ENCODE measurements at places on chromosomes 1 and 21.
A peak's percentile ranks its signal among the peaks of the same experiment; 100 is the strongest.

GRCh38 chr1:9589144-9589718 lies 520 bp downstream of the TMEM201 start:
- DNase-seq = peak; percentile 35

GRCh38 chr21:32844653-32845436 lies 73.3 kb upstream of the PAXBP1 start:
- no peak for DNase-seq

DNA sequence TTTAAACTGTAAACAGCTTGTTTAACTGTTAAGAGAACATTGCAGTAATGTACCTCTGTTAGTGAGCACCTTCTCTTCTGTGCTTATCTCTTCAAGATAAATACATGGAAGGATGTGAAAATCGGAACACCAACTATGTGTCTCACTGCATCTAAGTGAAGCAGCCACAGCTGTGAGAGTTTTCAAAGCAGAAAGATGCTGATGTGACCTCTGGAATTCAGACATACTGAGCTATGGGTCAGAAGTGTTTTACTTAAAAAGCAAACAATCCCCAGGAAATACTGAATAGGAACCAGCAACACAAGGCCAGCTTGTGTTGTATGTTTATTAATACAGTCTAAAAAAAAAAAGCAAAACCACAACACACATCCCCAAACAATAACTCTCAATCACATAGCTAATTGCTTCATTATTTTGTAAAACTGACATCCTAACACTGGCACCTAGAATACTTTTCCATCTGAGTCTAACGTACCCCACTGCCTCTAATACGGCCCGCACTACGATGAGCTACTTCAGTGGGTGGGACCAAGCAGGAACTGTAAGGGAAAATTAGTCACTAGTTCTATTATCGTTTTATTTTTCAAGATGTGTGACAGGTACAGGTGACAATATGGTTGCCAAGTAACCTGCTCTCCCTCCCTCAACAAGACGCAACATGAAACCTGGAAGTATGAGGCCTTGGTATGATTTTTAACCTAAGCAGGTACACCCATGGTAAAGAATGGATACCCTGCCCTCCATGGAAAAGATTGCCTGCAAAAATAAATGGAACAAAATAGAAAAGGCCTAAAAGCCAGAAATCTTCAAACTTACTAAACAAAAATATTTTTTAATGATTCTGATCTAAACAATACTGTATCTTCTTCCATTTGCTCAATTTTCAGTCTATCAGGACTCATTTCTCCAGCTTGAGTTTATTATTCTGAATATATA lies 13.9 kb downstream of the ERRFI1 start:
- no peak for DNase-seq

DNA sequence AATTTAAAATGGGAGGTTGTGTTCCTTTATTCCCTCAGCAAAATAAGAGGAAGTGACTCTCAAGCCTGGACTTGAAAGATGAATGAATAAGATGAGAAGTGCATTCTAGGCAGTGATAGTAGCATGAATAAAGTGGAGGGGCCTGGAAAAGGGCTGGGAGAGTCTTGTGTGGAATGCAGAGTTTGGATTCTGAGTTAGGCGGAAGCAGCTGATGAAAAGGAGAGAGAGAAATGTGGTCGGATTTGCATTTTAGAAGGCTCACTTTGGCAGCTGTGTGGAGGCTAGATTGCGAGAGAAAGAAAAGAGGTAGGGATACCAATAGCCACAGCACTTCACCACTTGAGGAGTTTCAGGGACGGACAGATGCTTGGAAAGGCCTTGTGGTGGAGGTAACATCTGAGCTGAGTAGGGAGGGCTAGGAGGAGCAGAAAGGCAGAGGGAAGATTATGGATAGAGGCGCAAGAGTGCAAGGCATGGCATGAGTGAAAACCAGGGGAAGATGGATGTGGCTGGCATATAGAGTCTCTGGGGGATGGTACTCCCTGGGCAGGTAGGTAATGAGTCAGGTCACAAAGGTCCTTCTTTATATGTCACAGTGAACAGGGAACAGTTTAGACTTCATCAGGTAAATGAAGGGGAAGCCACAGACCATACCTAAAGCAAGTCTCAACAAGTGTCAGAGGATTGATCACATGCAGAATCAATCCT lies 59.6 kb downstream of the ST3GAL3 start:
- DNase-seq = peak; percentile 68

- DNase-seq = no peak
These were observed 785.7 kb downstream of the ADGRL2 start for GRCh38 chr1:82586473-82586872.

- DNase-seq = no peak
These were observed 171.8 kb upstream of the C1orf87 start for GRCh38 chr1:60245324-60245723.

GRCh38 chr1:3297756-3298155 lies 156.7 kb upstream of the ARHGEF16 start:
- no peak for DNase-seq

DNA sequence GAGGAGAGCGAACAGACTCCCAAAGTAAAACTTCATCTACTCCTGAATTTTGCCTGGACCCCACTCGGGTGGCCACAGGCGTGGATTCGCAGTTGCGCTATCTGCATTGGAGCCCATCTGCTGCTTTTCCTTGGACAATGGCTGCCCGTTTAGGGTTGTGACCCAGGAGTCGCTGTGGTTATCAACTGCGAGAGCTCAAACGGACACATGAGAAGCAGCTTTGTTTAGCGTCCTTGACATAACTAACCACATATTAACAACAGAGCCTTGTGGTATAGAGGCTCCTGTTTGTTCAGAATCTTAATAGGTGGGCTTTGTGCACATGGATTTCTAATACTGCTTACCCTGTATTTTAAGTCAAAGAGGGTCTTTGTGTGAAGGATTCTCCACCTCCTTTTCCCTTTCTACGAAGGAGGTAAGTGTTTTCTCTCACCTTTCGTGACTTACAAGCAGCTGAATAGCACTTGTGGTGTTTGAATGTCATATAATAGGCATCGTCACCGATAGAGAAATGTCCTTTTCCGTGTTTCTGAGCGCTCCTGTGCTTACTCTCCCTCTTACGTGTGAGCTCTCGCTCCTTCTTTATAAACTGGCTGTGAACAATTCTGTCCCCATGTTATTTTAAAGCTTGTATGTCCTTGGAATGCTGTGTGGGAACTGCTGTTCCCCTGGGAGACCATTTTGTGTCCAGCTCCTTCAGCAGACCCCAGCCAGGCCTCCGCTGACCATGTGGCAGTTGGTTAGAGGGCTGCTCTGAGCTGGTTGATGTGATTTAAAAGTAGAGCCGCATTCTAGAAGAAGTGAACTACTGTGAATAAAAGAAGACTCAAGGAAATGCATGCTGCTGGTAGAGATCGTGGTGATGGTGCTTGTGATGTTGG lies 441.4 kb downstream of the RPS6KC1 start:
- DNase-seq = no peak

DNA sequence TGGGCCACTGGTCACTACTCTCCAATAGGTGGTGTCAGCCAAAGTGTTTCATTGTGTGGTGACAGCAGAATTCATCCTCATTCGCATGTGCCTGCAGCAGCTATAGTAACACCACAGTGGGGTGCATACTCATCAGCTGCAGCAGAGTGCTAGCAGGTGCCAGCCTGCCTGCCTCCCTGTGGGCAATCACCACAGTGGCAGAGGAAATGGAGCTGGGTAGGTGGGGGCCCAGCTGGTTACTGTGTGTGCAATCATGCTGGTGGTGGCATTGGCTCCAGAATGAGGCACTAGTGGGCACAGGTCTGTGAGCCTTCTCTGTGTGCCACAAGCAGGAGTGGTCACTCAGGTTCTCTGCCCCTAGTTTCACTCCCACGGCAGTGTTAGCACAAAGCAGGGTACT lies 579.2 kb downstream of the PTPRC start:
- DNase-seq = no peak

DNA sequence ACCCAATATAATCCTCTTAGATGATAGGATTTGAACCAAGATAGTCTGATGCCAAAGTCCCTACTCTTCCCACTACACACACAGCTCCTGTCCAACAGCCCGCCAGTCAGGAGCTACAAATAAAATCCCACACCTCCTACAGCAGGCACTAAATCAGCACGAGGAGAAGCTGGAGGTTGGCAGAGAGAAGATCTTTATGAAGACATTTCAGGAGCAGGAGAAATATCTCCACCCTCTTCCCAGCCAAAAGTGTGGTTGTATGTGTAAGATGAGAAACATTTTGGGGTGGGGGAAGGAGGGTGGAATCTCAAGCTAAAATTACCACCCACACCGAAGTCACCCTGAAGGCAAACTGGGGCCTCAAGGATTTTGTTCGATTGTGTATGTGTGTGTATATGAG lies 54.5 kb downstream of the PLXNA2 start:
- no peak for DNase-seq

DNA sequence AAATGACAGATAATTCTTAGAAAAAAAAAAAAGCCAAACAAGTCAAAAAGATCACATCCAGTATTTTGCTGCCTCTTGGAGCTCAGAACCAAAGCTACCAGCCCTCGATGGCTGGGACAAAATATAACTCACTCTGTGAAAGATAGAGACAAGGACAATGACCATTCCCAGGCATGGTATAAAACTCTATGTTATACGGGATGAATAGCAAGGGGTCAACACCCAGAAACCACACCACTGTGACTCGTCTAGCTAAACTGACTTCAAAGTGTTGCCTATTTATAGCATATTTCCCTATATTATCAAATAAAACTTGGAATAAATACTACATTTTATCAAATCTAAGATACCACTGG lies 10.1 kb downstream of the TMEM63A start:
- no peak for DNase-seq

DNA sequence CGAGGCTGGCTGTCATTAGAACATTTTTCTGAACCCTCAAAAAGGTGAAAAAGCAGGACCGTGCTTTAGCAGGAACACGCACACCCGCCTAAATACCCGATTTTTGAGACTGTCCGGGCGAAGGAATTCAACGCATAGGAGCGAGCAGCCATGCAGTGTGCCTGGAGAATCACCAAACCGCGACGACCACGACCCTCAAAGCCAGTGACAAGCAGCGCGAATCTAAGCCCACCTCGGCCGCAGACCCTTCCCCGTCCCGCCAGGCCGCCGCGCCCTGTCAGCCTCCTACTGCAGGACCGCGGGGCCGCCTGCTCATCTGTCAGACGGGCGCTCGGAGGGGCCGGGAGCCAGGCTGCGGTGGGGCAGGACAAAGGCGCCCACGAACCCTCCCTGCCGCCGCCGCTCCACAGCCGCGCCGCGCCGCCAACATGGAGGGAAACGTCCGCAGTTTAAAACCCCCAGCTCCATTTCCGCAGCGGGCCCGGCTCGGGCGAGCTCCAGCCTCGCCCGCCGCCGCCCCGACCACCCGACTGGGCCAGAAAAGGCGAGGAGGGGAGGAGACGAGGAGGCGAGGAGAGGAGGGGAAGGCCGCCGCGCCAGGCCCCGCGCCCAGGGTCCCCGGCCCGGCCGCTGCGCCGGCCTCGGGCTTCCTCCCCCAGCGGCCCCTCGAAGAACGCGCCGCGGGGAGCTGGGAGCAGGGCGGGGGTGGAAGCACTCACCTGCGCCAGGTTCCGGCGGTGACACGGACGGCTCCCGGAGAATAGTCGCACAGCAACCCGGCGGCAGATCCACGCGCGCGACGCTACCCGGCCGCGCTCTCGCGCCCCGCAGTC lies at the start of gene LBR:
Gene LBR (minus strand): TSS at position 804 of the 833 bp plus-strand sequence. CDS start 3,963 bp downstream, outside the sequence.
- DNase-seq = peak; percentile 42

Measured in umbilical cord (tissue), 2 donors.